ENCODE measurements at places on chromosomes 7 and 10.

DNA sequence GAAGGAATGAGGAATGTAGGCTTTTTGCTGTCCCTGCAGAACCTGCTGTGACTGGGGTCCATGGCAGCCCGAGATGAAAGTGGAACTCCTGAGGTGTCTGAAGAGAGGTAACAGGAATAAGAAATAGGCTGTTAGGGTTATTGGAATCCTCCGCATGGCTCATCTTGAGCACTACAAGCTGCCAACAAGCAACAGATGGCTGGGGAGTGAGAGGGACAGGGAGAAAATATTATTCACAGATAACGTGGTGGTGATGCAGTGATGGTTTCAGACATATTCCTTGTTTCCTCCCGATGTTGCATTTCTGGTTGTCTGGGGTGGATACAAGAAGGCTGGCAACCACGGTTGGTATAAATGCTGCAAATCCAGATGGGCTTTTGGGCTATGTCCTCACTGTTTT, 46.1 kb downstream of the AP3M1 start:
- DNase-seq: no peak

DNA sequence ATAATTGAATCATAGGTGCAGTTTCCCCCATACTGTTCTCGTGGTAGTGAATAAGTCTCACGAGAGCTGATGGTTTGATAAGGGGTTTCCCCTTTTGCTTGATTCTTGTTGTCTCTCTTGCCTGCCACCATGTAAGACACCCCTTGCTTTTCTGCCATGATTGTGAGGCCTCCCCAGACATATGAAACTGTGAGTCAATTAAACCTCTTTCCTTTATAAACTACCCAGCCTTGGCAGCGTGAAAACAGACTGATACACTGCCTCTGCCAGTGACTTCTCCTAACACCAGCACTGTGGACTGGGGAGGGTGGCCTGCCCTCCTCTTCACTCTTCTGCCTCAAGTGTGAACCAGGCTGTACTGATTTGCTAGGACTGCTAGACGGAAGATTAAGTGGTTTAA, 108.6 kb downstream of the RAB11FIP2 start:
- no peak for DNase-seq

- DNase-seq: no peak
Measured at GRCh38 chr7:112185005-112185834, 21.0 kb downstream of the DOCK4 start.

GRCh38 chr7:7491044-7491443, 44.6 kb downstream of the COL28A1 start:
- DNase-seq: no peak

DNA sequence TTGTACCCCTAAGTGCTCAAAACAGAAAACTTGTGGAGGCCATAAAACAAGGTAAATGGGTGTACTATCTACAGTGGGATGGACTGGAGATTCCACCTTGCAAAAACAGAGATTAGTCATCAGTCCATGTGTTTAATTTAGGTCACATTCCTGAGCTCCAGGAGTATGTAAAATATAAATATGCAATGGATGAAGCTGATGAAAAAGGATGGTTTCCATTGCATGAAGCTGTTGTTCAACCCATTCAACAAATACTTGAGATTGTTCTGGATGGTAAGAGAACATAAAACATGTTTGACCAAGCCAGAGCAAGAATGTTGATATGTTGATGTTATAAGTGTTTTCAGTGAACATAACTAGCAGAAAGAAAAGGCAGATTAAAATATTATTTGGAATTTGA, 14.6 kb downstream of the ASB15 start:
- no peak for DNase-seq

DNA sequence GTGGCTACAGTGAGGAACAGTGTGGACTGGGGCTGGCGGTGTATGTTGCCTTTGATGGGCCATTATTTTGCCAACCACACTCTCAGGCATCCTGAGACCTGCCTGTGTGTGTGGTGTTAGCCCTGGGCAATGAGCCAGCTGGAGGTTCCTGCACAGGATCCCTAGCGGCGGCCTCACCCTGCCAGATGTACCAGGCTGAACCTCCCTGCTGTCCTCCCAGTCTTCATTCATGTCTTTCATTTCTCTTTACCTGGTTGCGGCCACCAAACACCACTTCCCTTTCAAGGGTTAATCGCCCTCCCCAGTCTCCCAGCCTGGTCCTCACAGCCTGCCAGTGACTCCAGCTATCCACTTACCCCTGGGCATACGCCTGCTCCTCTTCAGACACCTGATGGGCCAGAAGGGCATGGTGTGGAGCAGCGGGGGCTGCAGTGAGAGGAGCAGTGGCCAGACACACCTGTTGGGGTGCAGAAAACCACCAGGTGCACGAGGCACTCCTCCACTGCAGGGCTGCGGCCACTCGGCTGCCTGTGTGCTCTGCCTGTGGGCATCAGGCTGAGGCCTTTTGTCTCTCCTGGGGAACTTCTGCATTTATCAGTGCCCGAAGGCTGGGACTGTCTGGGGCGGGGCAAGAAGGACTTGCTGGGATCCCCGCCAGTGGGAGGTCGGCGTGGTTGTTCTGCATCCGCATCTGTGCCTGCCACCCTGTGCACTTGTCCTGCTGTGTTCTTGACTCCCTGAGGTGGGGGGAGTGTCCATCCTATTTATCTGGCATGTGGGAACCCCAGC, 111.6 kb downstream of the ARHGAP22 start:
- DNase-seq: no peak

DNA sequence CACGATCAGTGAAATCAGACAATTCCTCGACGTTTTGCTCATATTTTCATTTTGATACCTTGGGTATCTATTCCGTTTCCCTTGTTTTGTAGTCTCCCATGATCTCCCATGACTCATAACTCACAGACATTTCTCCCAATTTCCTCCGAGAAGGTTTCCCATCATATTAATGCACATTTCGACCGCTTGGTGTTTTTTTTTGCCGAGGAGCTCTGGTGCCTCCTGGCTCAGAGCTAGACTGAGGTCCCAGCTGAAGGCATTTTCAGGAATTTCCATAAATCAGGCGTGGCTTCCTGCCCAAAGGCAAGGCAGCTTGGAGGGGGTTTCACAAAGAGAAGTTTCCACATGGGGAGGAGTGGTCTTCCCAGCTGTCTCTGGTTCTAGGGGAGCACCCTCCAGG, 148.2 kb upstream of the TNS3 start:
- DNase-seq: no peak

GRCh38 chr10:12720217-12720981, 281.1 kb downstream of the CCDC3 start:
- no peak for DNase-seq

DNA sequence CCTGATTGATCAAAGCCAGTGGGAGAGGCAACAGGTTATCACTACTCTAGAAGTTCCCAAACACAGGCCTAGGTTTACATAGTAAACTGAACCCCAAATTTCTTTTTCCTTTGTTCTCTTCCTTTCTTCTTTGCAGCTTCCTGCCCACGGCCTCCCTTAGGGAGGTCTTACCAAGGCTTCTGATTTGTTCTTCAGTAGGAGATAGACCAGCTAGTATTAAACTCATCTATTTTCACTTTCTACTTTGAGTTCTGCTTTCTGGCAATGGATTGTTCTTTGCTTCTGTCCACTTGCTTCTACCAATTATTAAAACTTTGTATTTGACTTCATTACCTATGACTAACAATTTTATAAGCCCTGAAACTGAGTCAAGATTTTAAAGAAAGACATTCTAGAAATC, 251.2 kb upstream of the FZD1 start:
- DNase-seq: no peak

- no peak for DNase-seq
Measured at GRCh38 chr10:32059472-32059871, 3.2 kb upstream of the KIF5B start.

DNA sequence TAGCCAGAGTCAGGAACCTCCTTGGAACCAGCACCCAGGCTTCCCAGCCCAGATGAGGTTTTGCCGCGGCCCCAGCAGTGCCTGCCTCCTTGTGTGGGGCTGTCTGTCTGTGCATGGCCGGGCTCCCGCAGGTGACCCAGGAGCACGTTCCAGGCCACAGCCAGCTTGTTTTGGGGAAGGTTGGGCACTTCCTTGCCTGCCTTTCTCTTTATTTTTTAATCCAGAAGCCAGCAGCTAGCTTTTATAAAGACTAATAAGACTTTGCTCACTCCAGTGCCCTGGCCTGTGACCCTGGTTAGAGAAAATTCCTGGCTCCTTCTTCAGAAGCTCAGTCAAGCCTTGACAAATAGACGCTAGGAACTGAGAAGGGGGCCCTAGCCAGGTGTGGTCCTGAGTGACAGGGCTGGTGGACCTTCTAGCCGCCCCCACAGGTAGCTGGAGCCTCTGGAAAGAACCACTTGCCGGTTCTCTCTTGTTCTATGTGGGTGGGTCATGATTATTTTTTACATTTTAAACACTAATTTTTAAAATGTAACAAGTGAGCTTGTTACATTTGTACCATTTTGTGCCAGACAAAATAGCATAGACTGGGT, 837 bp downstream of the SLC29A3 start:
- no peak for DNase-seq

GRCh38 chr10:110844617-110844881, 27.2 kb upstream of the PDCD4 start:
- no peak for DNase-seq

DNA sequence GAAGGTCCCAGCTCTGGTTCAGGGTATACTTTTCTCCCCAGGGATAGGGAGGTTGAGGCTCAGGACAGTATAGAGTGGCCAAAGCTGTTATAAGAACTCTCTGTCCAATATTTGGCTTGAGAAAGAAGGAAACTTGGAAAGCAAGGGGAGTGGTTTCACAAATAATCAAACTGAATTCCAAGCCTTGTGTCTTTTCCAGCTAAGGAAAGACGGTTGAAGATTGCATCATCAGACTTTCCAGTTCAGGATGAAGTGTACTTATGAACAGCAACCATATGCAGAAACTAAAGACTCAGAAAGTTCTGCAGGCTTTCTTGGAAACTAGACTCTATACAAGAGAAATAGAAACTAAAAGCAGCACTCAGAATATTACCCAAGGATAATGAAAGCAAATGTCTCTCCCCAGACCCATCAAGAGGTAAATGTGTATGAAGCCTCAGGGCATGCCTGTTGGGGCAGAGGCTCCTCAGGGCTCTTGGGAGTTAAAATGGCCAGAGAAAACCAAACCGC, 46.4 kb downstream of the RAMP3 start:
- DNase-seq: no peak

DNA sequence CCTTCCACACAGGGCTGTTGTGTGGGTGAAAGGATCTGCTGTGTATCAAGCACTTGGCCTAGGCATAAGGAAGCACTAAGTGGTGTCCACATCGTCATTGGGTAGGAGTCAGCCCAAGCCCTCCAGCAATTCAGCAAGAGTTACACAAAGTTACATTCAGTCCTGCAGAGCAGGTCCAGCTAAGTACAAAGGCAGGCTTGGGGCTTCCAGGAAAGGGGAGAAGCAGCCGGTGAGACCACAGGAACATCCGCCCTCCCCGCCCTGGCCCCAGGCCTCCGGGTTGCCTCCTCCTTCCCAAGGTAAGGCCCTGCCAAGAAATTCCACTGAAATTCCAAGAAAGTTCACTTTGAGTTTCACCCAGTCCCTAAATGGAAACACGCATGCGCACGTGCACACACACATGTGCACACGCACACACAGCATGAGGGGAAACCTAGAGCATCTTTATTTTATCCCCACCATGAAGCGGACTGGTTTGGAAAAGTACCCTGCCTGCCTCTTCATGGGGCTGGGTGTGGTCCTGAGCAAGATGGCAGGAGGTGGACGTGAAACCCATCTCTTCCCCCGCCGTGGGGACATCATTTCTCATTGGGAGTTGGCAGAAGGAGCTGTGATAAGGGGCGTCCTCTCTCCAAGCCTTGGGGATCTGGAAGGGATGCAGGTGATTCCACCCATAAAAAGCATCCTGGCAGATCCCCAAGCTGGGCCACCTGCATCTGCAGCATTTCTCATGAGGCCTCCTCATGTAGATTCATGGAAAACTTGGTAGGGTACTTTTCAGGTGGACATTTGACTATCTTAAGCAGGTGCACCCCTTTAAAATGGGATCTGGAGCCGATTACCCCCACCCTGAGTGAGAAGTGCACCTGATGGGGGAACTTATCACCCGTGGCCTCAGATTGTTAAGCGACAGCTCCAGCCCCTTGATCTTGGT, 69.1 kb upstream of the NANOS1 start:
- no peak for DNase-seq

DNA sequence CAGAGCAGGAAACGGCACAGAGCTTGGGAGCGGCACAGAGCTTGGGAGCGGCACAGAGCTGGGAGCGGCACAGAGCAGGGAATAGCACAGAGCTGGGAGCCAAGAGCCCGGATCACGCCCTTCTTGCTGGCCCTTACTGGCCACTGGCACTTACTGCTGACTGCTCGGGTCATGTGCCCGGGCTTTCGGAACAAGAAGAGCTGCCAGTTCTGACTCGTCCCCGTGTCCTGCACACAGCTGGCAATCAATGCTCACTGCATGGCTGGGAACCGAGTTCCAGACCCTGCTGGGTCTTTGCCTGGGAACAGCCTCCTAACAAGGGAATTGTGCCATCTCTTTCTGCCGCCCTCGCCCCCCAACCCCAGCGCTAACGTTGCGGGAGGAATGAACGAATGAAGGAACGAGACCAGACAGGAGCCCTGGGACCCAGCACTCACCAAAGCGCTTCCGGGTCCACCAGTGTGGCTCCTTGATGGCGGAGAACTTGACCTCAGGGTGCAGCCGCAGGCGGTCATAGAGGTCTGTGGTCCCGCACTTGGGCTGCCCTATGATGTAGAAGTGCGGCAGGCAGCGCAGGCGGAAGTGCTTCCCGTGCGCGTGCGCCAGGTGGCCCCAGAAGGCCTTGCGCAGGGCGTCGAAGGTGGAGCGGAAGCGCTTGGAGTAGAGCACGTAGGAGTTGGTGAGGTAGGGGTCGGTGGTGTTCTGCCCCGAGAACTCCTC, 49.1 kb downstream of the CHST15 start:
- no peak for DNase-seq

DNA sequence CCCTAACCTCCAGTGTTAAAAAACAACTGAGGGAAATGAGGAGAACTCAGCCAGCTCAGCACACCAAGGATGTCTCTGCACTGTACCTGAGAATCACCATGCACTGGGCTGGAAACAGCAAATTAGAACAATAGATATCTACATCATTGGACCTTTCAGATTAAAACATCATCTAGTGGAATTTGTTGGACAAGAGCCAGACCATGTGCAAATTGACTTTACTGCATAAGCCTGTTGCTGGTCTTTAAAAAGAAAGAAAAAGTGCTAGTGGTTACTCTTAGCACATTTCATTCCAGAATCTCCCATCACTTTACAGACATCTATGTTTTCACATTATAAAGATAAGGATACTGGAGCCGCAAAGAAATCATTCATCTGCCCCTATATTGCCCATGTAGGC, 75.4 kb downstream of the FGFR2 start:
- no peak for DNase-seq

Measured in stimulated activated CD4-positive, alpha-beta T cell treated with anti-CD3 and anti-CD28 coated beads, Interleukin-1b, Interleukin-23, amount 100 ng/mL, for 1 hour (primary cell).